ENCODE measurements at places on chromosomes 2 and 18.
A peak's percentile ranks its signal among the peaks of the same experiment; 100 is the strongest.

DNA sequence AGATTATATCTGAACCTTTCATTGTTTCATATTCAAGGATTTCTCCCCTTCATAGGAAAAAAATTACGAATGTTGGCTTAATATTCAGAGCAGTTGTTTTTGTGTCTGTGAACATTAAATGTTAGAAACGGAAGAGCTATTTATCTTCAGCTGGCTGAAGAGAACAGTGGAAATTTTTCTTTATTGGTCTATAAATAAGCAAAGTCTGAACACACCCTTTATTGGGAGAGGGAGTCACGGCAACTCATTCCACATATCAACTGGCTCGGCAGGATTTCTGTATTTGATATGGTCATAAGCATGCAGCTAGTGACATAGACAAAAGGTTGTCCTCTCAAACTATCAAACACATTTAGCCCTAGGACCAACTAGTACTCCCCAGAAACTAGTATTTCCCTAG is 468.4 kb upstream of the HNRNPA3 start:
- DNase-seq = no peak

DNA sequence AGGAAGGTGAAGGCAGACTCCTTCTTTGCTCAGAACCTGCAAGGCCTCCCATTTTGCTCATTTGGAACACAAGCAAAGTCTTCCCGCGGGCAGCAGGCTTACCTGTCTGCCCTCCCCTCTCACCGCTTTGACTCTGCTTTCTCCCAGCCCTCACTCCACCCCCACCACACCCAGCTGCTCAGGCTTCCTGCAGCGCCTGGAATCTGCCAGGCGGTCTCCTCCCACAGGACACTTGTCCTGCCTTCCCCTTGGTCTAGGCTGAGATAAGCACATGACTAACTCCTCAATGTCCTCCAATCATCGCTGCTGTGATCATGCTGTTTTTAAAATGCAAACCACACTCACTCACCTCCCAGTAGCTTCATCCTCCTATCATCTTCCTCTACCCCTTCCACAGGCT is 430.0 kb downstream of the ZNF516 start:
- no peak for DNase-seq

DNA sequence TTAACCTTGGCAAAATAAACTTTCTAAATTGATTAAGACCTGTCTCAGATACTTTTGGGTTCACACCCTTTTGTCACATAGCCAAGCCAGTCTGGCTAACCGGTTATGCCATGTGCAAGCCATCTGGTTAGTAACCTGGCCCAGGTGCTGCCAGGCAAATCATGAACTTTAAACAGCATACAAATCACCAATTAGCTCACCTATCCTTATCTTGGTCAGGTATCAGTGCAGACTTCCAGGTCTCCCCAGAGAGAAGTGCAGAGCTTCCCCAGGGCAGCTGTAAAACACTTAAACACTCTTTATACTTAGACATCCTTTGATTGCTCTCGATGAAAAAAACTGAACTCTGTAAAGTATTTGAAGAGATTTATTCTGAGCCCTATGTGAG is 14.9 kb upstream of the MC5R start:
- DNase-seq = no peak

GRCh38 chr18:24762511-24762910 is 302.1 kb downstream of the HRH4 start:
- no peak for DNase-seq

GRCh38 chr18:42401131-42401673 is 446.2 kb downstream of the PIK3C3 start:
- DNase-seq = no peak

DNA sequence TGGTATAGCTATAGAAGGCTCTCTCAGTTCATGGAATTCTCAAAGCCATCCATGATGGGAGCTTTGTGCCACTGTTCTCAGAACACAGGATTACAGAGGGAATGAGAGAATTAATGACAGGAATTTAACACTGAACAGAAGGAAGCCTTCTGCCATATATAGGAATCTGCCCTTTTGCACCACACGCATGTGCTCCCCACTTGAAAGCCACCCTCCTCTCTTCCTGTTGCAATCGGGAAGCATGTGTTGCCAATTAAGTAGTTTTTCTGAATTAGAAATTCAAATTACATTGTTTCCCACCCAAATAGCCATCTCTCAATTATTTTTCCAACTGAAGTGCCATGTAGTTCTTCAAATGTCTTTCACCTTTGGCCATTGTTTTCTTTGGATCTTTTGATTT is 71.3 kb downstream of the C1D start:
- DNase-seq = no peak

DNA sequence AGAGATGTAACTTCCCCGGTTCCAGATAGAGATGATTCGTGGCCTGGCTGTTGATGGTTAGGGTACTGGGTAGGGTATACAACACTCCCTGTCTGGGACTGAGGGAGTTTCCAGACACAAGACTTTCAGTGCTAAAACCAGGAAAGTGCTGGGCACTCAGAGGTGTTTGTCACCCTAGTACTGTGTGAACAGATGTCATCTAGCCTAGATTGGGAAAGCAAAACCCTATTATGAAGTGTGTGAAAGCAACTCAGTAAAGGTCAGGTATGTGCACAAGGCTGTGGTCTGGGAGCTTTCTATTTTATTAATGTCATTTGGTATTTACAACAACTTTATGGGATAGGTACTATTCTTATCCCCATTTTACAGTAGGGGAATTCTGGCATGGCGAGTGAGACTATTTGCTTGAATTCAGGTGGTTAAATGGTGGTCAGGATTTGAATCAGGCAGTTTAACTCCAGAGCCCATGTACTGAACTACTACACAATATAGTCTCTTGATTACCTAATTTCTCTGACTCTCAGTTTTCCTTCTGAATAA is 2.6 kb downstream of the BZW1 start:
- DNase-seq = peak; percentile 34

DNA sequence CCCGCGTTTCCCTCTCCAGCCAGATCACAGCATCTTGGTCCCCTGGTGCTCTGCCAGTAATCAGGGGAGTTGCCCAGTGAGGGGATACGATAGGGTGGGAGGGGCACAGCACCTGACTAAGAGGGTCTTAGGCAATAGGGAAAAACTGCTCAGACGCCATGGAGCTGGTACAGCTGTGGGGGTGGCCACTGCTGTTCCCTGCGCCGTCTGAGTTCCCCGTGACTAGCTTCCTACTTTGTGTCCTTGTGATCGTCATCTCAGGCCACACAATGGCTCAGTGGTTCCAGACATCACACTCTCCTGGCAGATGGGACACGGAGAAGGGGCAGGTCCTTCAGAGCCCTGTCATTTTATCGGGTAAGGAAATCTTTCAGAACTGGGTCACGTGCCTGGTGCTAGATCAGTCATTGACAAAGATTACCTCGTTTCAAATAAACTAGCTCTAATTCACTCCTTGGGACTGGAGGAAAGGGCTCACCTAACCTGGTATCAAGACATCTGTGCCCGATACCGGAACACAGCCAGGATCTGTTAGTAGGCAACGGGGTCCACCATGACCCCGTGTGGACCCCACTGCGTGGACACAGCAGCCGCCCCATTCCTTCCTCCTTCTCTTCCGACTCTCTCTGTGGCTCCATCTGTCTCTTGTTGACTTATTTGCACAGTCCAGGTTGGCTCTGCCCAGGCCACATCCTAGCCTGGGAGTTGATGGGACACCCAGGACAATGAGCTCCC is 101.6 kb downstream of the PTGR3 start:
- no peak for DNase-seq

DNA sequence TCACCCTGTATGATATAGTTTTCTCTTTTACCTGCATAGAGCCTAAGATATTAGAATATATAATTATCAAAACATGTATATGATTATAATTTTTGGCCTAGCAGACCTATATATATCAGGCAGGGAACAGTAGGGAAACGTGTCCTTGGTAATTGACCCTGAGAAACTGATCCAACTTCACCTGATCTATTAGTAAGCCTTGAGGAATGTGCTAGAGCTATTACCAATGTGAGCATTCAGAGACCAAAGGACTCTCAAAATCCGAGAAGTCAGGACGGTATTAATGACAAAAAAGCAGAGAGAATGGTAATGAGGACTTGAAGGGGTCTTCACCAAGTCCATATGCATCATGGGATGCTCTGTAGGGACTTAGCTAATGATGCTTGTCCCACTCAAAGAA is 571.9 kb downstream of the CPS1 start:
- DNase-seq = no peak

GRCh38 chr18:13268158-13269012 is 49.8 kb downstream of the LDLRAD4 start:
- no peak for DNase-seq

DNA sequence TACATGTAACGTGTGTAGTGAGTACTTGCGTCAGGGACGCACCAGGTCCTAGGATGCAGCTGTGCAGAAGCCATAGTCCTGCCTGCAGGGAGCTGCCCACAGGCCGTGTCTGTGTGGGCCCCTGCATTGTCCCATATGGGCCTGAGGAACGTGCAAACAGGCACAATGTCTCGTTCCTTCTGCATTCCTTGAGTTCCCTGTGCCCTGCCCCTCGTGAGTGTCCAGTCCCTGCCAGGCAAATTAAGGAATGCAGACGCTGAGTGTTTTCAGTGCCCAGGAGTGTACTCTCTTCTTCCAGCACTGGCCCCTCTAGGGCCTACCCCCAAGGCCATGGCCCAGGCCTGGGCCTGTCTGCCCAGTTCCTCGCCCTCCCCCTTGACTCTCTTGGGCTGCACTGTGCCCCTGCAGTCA is 61.8 kb downstream of the FAM168B start:
- DNase-seq = no peak

All from CD4-positive, alpha-beta T cell treated with Interleukin-12 subunit alpha and Interleukin-12 subunit beta, for 1 hour (primary cell).